NCI-H2107 (cell line): ENCODE measurements at places on chromosomes 4 and X.

- no peak for DNase-seq
Measured at GRCh38 chr4:153555730-153556434, 89.7 kb downstream of the TMEM131L start.

- no peak for DNase-seq
Measured at GRCh38 chrX:151386838-151387459, 10.1 kb upstream of the VMA21 start.

DNA sequence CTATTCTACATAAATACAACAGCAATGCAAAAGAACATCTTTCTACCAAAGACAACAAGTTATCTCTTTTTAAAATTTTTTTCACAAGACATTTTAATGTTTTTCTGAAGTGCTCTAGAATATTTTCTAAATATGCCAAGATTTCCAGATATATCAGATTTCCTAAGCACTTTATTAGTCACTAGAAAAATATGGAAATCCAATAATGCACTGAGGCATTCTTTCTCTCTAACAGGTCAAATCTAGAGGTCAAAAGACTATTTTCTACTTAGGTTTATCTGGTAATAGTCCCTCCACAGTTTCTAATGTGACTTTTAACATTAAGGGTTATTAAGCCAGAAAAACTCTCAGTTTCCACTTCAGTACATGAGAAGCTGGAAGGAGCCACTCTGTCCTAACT, 1041.2 kb upstream of the INTU start:
- DNase-seq = no peak

DNA sequence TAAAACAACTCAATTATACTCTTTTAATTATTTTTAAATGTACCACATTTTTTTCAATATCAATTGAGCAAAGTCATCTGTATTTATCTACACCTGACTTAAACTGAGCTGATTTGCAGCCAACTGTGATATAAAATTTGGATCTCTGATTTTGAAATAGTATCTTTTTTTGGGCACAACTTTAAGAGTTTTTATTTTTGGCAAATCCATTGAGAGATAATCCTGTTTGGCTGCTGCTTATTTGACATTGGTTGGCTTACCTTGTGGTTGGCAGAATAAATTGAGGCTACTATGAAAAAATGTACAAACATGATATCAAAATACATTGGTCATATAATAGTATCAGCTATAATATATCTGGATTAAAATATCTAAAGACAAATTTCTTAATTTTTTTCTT, 656.0 kb upstream of the NDST4 start:
- DNase-seq = no peak

DNA sequence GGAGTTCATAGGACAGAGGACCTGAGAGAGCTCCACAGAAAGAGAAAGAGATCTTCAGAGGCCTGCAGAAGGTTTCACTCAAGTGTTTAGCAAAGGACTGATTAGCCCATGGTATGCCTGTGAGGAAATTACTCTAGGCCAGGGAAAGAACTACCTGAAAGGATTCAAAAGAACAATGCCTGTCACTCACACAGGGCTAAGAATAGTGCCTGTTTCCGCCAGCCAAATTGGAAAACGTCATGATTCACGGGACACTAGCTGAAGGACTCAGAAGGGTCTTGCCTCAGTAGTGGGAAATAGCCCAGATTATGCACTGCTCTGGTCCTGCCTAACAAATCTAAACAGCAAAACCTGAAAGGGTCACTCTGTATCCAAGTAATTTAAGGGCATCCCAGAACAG, 21.1 kb downstream of the SYTL4 start:
- no peak for DNase-seq

DNA sequence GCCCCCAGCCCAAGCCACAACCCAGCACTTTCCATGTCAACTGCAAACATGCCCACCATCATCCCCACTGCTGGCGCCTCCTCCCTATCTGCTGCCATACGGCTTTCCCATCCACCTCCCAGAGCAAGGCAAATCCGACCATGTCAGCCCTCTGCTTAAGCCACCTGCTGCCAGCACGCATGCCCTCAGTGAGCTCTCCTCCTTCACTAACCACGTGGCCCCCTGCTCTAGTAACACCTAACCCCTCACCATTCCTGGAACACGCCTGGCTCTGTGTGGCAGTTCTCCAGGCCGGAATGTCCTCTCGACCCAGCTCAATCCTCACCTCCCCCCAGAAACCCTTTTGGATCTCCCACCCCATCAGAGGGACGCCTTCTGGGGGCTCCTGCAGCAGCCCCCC, 17.4 kb downstream of the BCAP31 start:
- no peak for DNase-seq

DNA sequence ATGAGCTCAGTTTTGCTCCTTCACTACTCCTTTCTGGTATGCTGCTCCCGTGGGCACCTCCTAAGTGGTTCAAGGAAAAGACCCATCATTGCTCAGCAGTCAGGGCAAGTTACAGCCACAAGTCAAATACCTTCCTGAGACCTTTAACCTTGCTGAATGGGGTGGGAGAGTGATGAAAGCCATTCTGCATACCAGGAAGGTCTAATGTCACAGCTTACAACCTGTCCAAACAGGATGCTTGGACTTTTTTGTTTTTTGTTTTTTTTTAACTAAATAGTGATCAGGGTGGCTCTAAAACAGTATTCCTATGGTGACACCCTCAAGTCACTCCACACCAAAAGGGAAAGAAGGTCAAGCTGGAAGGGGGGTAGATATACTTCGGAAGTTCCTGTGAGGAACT, 93.1 kb downstream of the GPC3 start:
- DNase-seq = no peak
